Stimulated activated naive B cell treated with anti-CD40 and anti-IgM and Interleukin-4, amounts not matched to agents 10 μg/mL and 1 μg/mL and 100 μg/mL, for 72 hours (primary cell): ENCODE measurements at places on chromosomes 5 and 9.
A peak's percentile ranks its signal among the peaks of the same experiment; 100 is the strongest.

DNA sequence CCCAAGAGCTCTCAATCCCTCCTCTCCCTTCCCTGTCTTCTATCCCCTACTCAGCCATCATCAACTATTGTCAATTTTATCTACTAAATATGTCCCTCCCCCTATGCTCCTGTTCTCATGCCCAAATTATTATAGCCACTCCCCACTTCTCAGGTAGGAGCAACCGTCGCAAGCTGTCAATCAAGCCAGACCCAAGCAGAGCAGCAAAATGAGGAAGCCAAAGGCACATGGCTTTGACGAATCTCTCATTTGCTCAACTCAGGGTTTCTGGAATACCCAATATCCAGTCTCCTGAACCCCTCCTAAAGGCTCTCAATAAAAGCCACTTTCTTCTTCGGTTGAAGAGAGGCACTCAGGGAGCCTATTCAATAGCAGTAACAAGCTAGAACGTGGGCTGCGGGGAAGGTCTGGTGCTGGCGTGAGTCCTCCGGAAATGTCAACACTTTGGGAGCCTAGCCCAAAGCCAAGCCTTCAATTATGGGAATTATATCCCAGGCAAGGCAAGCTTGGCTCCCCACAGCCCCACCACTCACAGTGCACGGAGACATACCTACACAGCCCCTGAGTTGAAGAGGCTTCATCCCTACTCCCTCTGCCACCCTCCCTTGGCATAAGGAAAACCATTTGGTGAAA is 47.7 kb downstream of the SIL1 start:
- H3K36me3 ChIP-seq, result peaks cover 4% of the 10 kb centered on the region
- no peak overlapping the region for H3K27ac ChIP-seq
- no peak overlapping the region for H3K4me3 ChIP-seq
- H3K27me3 ChIP-seq, result no peaks in the 10 kb centered on the region
- peaks cover 40% of the 10 kb centered on the region for H3K4me1 ChIP-seq

DNA sequence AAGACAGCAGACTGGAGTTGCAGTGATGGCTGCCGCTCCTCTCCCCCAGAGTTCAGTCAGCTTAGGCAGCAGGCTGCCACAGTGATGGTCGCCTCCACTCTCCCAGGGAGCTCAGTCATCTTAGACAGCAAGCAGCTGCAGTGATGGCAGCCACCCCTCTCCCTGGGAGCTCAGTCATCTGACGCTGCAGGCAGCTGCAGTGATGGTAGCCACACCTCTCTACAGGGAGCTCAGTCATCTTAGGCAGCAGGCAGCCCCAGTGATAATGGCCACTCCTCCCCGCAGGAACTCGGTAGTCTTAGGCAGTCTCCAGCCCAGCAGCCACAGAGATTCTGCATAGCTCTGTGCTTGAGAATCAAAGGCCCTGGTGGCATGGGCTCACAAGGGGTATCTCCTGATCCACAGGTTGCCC is 582.7 kb downstream of the DTWD2 start:
- no peak for DNase-seq
- no peaks in the 10 kb centered on the region for H3K36me3 ChIP-seq
- H3K4me3 ChIP-seq, result no peak overlapping the region
- no peaks in the 10 kb centered on the region for H3K27me3 ChIP-seq
- no peaks in the 10 kb centered on the region for H3K4me1 ChIP-seq

GRCh38 chr9:38276771-38277439 is 115.6 kb upstream of the ALDH1B1 start:
- H3K27me3 ChIP-seq, result peaks cover 23% of the 10 kb centered on the region
- no peaks in the 10 kb centered on the region for H3K4me1 ChIP-seq
- no peak overlapping the region for H3K4me3 ChIP-seq
- no peak overlapping the region for H3K27ac ChIP-seq
- H3K36me3 ChIP-seq, result no peaks in the 10 kb centered on the region

DNA sequence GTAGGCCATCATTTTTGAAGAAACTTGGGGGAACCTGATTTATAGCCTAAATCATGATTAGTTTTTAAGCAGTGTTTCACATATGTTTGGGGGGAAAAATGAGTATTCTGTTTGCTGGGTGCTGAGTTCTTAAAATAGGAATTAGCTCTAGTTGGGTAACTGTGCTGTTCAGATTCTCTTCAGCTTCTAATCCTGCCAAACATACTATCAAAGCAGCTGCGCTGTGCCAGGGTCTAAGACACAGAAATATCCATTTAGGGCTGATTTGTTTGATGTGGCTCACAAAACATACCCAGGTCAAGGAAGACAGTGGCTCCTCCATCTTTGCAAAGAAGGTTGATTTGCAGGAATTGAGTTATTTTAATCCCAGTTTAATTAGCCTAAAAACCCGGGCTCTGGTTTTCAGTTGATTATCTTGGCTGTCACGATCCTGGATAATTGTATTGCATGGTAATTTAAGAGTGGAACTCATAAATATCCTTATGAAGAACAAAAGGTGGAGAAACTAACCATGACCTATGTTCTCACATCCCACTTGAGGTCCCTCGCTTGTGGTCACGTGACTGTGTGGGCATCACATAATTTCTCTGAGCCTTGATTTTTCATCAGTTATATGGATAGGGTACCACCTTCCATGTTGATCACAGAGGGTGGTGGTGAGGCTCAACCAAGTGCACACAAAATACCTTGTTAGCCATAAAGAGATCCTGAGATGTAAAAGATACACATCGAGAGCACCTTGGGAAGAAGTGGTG is 18.7 kb downstream of the CYFIP2 start:
- no peaks in the 10 kb centered on the region for H3K27me3 ChIP-seq
- DNase-seq, result no peak
- peak overlapping the region; percentile 51 for H3K27ac ChIP-seq
- no peak overlapping the region for H3K4me3 ChIP-seq
- peaks cover 47% of the 10 kb centered on the region for H3K4me1 ChIP-seq
- peaks cover 56% of the 10 kb centered on the region for H3K36me3 ChIP-seq

GRCh38 chr9:120876842-120877240 is at the start of gene PHF19:
PHF19 (minus strand) TSS chr9:120877188; CDS start chr9:120874741, 2,447 bp downstream.
- H3K4me1 ChIP-seq, result peaks cover 55% of the 10 kb centered on the region
- peak within 1 kb of the TSS; percentile 90 for H3K4me3 ChIP-seq

DNA sequence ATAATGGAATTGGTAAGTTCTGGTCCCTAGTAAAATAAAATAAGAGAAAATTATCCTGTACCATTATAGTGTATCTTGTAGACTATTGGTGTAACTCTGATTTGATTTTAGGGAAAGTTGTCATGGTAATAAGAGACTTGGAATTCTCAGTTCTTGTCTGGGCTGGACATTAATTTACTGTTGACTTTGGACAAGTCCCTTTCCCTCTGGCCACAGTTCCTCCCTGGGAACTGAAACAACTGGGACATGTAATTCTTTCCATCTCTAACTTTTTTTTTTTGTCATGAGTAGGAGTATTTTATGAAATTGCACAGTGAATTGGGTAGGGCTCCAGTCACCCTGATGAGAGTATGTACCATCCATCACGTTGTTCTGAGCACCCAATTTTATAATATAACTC is 15.0 kb downstream of the GLRA1 start:
- peaks cover 7% of the 10 kb centered on the region for H3K27me3 ChIP-seq
- H3K27ac ChIP-seq, result no peak overlapping the region
- H3K4me3 ChIP-seq, result no peak overlapping the region
- DNase-seq, result no peak
- H3K36me3 ChIP-seq, result no peaks in the 10 kb centered on the region
- no peaks in the 10 kb centered on the region for H3K4me1 ChIP-seq

- H3K27ac ChIP-seq, result no peak overlapping the region
- H3K4me1 ChIP-seq, result peaks cover 15% of the 10 kb centered on the region
- H3K27me3 ChIP-seq, result no peaks in the 10 kb centered on the region
- DNase-seq, result no peak
- peaks cover 4% of the 10 kb centered on the region for H3K36me3 ChIP-seq
Observed at GRCh38 chr5:143106174-143106573, 297.3 kb downstream of the NR3C1 start.

GRCh38 chr5:107067395-107067794 is 603.3 kb downstream of the EFNA5 start:
- no peaks in the 10 kb centered on the region for H3K4me1 ChIP-seq
- H3K27me3 ChIP-seq, result no peaks in the 10 kb centered on the region

DNA sequence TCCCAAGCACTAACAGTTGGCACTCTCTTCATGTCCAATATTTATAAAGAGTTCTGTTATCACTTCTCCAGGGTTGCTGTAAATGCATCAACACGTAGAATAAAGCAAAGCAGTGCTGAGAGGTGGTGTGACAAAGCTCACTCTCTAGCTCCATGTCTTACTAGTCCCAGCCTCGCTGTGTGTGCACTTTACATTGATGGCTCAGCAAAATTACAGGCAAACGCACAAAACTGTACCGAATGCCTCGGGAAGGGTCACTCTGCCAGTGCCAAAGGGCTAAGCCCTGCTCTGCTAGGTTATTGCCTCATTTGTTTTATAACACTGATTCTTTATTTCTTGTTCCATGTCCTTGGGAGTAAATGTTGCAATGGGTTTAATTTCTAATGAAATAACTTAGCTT is 1005.9 kb upstream of the WWC1 start:
- H3K4me3 ChIP-seq, result no peak overlapping the region
- H3K27me3 ChIP-seq, result no peaks in the 10 kb centered on the region
- DNase-seq, result no peak
- H3K27ac ChIP-seq, result no peak overlapping the region

DNA sequence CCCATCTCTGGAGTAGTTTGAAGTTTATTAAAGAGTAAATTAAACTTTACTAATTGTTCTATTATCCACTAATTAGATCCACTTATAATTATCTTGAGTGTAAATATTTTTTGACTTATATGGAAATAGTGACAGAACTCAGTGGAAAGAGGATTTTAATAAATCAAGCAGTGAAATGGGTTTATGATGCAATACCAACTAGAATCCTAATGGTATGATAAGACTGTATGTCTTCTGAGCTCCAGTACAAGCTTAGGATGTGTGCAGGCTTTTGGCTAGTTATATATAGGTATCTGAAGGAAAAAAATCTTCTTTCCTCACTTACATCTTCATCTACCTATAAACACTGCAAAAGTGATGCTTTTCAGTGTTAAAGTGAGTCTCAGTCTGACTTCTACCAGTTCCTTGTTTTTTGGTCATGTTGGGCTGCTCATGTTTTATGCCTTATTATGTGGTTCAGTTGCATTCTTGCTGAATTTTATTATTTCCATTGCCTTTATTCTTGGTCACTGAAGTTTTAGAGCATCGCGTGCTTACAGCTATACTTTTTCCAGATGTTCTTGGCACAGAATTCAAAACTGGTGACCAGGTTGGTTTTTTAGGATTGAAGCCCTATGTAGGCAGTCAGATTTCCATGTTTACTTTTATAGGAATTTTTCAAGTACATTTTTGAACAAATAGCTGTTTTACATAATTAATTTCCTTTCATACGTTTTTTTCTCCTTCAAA is 30.5 kb downstream of the XRCC4 start:
- H3K27me3 ChIP-seq, result no peaks in the 10 kb centered on the region
- no peak for DNase-seq
- H3K27ac ChIP-seq, result no peak overlapping the region
- no peaks in the 10 kb centered on the region for H3K4me1 ChIP-seq
- H3K4me3 ChIP-seq, result no peak overlapping the region

DNA sequence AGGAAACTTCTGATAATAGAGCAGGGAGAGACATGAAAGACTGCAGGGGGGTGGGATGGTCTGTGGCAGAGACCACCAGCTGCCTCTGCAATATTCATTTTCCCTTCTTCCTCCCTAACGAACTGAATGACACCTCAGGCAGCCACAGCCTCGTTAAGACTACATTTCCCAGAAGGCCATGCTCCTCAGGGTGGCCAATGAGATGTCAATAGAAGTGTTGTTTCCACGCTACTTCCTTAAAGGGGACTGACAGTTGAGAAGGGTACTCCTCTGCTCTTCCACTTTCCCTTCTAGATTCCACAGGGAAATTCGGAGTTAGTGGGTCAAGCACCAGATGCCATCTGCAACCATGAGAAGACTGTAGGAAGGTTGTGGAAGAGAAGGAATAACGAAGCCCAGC is 52.0 kb upstream of the DAPK1 start:
- H3K27ac ChIP-seq, result no peak overlapping the region
- no peaks in the 10 kb centered on the region for H3K27me3 ChIP-seq
- DNase-seq, result peak; percentile 14
- H3K4me3 ChIP-seq, result peak overlapping the region; percentile 52

DNA sequence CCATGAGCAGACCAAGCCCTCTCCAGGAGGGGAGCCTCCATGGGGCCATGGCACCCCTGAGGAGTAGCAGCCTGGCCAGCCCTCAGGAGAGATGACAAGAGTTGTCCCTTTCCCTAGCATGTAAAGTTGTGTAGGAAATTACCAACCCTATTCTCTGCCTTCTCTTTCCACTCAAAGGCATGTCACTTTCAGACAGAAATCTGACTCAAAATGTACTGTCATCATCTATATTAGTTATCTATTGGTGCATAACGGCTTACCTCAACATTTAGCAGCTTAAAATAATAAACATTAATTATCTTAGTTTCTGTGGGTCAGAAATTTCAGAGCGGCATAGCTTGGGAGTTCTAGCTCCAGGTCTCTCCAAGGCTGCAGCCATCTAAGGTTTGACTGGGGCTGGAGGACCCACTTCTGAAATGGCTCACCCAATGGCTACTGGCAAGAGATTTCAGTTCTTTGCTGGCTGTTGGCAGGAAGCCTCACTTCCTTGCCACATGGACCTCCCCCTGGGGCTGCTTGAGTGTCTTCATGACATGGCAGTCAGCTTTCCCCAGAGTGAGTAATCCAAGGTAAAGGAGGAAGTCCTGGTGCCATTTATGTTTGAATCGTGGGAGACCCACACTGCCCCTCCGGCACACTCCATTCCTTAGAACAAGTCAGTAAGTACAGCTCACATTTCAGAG is 632.3 kb downstream of the CCDC171 start:
- H3K27ac ChIP-seq, result no peak overlapping the region
- DNase-seq, result no peak
- H3K36me3 ChIP-seq, result no peaks in the 10 kb centered on the region
- H3K4me1 ChIP-seq, result no peaks in the 10 kb centered on the region

DNA sequence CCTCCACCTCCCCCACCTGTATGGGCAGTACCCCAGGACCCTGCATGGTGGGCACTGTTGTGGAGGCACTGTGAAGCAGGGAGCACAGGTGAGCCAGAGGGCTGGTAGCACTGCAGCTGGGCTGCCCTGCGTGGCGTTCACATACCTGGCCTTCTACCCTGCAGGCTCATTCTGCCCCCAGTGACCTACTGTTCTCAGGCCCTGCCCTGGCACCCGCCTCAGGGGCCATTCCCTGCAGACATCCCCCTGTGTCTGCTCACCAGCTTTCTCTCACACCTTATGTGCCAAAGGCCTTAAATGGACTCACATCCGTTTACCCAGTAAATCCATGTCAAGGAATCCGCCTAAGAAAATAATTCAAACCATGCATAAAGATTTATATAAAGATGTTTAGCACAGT is 196.5 kb downstream of the CRB2 start:
- no peak overlapping the region for H3K27ac ChIP-seq
- no peak overlapping the region for H3K4me3 ChIP-seq
- no peak for DNase-seq
- peaks cover 22% of the 10 kb centered on the region for H3K36me3 ChIP-seq
- H3K27me3 ChIP-seq, result no peaks in the 10 kb centered on the region

- no peaks in the 10 kb centered on the region for H3K4me1 ChIP-seq
- no peaks in the 10 kb centered on the region for H3K36me3 ChIP-seq
- no peak overlapping the region for H3K4me3 ChIP-seq
Observed at GRCh38 chr9:3035579-3036332, 191.9 kb upstream of the PUM3 start.
